ENCODE measurements at places on chromosomes 12 and 14. TPM values are rescaled to one million over a fixed set of nuclear protein-coding genes. Genes with fewer than 3 reads are reported as not detected.

GRCh38 chr14:19873178-19873577 is 1.8 kb upstream of the OR4K2 start:
- no peak for ATAC-seq

DNA sequence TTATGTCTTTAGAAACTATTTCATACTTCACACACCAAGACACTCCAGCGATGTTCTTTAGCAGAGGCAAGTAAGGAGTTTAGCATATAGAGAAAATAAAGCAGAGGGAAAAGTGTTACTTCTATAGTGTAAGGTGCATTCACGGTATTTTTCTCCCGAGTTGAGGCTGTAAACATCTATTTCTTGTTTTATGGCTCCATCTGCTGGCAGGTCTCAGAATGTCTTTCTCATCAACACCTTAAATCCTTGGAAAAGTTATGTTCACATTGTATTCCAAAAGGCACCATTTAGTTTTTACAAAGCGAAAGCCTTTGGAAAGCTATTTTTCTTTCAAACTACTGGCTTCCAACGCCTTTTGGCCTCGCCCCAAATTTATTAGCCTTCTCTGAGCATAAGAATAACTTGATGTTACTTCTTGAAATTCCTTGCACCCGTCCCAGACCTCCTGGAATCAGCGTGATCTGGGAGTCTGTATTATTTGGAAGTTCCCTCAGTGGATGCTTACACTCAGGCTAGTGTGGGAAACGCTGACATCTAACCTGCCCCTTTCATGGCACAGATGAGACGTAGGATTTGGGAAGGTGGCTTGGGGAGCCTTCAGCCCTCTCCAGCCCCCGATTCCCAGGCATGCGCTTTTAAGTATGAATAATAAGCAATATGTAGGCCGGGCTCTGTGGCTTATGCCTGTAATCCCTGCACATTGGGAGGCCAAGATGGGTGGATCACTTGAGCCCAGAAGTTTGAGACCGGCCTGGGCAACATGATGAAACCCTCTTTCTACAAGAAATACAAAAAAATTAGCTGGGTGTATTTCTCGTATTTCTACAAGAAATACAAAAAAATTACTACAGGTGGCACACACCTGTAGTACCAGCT is 1.9 kb upstream of the PIWIL1 start:
- ATAC-seq = no peak

Gene RFX4
- total RNA-seq = not detected

Gene AKAP3
- total RNA-seq = 3.0 TPM

DNA sequence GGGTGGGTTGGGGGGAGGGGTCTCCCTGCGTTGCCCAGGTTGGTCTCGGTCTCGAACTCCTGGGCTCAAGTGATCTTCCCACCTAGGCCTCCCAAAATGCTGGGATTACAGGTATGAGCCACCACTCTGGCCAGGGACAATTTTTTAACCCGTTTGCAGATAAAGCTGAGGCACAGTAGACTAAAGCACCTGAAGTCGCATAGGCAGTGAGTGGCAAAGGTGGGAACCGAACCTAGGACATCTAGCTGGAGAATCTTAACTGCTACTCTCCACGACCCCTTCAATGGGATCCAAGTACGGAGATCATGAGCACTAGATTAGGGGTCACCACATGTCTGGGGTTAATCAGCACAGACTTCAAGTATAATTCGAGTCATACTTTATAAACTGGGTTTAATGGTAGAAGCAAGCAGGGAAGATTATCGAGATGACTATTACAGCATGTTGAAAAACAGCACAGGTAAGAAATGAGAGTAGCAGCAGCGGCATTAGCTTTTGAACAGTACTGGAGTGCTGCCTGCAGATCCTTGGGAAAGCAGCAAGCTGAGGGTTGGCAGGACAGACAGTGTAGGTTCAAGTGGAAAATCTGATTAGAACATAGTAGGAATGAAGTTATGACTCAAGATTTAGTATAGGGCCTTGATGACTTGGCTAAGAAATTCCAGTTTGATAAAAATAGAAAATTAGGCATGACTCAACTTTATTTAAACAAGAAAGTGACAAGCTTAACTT is 23.9 kb downstream of the NID2 start:
- peak; percentile 82 for ATAC-seq

DNA sequence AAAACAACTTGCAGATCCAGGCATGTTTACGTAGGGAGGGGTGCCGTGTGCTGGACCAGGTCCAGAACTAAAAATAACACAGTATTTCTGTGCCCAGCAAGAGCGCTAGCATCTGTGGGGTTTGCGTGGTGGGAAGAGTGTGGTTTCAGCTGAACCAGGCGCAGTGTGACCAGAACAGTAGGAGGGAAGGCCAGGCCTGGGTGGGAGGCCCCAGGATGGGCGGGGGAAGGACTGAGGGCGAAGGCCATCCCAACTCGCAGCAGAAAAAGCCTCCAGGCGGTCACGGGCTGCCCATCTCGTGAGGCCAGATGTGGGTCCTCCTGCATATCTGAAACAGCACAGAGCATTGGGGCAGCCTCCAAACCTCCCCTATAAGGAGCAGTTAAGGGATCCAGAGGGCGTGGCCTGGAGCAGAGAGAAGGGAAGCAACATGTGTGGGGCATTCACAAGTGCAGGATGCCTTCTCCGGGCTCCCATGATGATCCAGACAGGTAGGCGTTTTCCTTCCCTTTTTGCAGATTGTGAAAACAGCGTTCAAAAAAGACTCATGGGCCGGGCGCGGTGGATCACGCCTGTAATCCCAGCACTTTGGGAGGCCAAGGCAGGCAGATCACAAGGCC is 17.8 kb upstream of the CD9 start:
- peak; percentile 59 for ATAC-seq

- no peak for ATAC-seq
Measured at GRCh38 chr12:19689801-19690472, 250.6 kb downstream of the AEBP2 start.

DNA sequence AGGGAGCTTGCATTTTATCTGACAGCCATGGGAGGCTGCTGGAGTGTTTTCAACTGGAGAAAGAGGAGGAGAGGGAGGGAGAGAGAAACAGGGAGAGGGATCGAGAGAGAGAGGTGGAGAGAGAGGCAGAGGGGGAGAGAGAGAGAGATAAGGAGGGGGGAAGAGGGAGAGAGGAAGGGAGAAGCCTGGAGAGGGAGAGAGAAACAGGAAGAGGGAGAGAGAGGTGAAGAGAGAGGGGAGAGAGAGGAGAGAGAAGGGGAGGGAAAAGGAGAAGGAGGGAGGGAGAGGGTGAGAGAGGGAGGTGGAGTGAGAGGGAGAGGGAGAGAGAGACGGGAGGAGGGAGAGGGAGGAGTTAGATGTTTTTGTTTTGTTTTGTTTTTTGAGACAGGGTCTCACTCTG is 45.6 kb downstream of the DNAH10 start:
- no peak for ATAC-seq
